ENCODE measurements at places on chromosomes 16 and 17. TPM values are rescaled to one million over a fixed set of nuclear protein-coding genes. Genes with fewer than 3 reads are reported as not detected.
A peak's percentile ranks its signal among the peaks of the same experiment; 100 is the strongest.

Gene C1QL1
- polyA plus RNA-seq: 14.3 TPM

Gene TAC4
- polyA plus RNA-seq: 0.39 TPM

Gene NACA2
- 0.81 TPM for polyA plus RNA-seq

DNA sequence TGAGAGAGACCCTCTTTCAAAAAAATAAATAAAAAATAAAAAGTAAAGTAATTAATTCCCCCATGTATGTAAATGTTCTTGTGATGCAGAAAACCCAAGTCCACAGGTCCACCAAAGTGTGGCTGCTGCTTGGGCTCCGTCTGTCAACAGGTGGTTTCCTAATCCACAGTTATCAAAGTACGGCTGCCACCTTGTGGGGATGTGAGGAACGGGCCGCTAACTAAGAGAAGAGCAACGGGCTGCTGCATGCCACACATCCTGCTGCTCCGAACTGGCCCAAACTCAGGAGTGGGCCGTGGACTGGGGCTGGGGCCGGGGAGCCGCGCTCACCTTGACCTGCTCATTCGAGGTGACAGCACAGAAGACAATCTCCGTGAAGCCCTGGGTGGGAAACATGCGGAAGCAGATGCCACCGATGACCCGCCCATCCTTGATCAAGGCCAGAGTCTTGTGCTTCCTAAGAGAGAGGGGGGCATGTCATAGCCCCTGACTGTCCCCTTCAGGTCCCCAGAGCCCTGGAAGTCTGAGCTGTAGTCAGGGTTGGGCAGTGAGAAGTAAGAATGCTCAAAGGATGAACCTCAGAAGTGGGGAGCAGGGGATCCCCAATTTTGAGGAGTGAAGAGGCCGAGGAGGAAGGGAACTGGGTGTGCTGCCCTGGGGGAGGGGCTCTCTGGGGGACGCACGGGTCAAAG is 4.3 kb downstream of the KAT2A start:
- H3K36me3 ChIP-seq: peaks cover 44% of the 10 kb centered on the region
- H3K27me3 ChIP-seq: no peaks in the 10 kb centered on the region
- H3K4me1 ChIP-seq: peaks cover 20% of the 10 kb centered on the region
- peak; percentile 69 for DNase-seq
- no peak overlapping the region for H3K27ac ChIP-seq

DNA sequence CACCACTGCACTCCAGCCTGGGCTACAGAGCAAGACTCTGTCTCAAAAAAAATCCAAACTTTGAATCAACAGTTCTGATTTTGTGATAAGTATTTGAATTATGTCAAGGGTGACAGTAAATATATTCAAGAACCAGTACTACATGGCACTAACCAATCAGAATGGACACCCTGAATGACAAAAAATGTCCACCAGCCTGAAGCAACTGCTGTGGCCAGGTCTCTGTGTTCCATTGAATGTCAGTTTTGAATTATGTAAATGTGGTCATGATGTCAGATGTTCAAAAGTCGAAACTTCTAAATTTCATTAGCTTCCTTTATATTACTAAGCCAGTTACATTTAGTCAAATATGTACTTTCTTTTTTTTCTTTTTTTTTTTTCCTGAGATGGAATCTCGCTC is 15.4 kb upstream of the ATXN1L start:
- H3K36me3 ChIP-seq: no peaks in the 10 kb centered on the region
- H3K27ac ChIP-seq: no peak overlapping the region
- DNase-seq: no peak
- no peaks in the 10 kb centered on the region for H3K27me3 ChIP-seq
- H3K4me3 ChIP-seq: no peak overlapping the region

DNA sequence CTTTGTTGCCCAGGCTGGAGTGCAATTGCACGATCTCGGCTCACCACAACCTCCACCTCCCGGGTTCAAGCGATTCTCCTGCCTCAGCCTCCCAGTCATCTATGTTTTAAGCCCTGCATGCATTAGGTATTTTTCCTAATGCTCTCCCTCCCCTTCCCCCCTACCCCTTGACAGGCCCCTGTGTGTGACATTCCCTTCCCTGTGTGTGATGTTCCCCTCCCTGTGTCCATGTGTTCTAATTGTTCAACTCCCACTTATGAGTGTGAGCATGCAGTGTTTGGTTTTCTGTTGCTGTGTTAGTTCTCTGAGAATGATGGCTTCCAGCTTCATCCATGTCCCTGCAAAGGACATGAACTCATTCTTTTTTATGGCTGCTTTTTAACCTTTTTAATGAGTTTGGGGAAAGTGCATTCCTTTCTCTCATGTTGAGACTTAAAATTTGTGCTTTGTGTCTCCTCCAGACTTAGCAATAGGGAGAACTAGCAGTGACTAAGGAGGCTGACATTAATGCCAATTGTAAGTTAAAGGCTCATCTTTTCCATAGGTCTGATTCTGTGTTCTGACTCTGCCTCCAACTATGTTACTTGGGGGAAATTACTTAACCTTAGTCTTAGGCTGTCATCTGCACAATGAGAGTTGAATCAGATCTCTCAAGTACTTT is 17.7 kb upstream of the PHAF1 start:
- no peak for DNase-seq
- no peak overlapping the region for H3K4me3 ChIP-seq
- no peaks in the 10 kb centered on the region for H3K4me1 ChIP-seq
- peaks cover 7% of the 10 kb centered on the region for H3K36me3 ChIP-seq
- no peaks in the 10 kb centered on the region for H3K27me3 ChIP-seq

GRCh38 chr17:76009969-76010661 is 9.5 kb downstream of the CDK3 start:
- peaks cover 70% of the 10 kb centered on the region for H3K36me3 ChIP-seq
- no peak overlapping the region for H3K4me3 ChIP-seq
- H3K27ac ChIP-seq: no peak overlapping the region
- no peaks in the 10 kb centered on the region for H3K27me3 ChIP-seq

GRCh38 chr17:45103269-45103795 is 29.0 kb downstream of the PLCD3 start:
- H3K4me3 ChIP-seq: no peak overlapping the region
- no peak for DNase-seq
- peaks cover 88% of the 10 kb centered on the region for H3K36me3 ChIP-seq
- H3K4me1 ChIP-seq: no peaks in the 10 kb centered on the region
- H3K27me3 ChIP-seq: no peaks in the 10 kb centered on the region

DNA sequence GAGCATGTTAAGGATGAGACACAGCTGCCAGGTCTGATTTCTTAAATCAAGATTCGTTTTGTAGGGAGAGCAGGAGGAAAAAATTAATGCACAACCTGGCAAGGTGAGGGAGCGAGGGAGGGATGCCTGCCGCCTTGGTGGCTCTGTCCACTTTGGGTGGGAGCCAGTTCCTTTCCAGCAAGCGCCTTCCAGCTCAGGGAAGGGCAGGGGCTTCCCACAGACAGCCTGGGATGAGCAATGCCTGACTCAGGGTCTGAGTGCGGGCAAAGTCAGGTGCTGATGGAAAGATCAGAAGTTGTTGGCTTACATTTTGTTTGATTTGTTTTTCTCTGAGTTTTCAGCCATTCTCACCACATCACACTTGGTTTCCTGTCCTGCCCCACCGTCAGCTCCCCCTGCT is 220.7 kb downstream of the ENGASE start:
- H3K27ac ChIP-seq: no peak overlapping the region
- H3K4me1 ChIP-seq: no peaks in the 10 kb centered on the region
- no peak overlapping the region for H3K4me3 ChIP-seq
- peaks cover 2% of the 10 kb centered on the region for H3K27me3 ChIP-seq
- no peaks in the 10 kb centered on the region for H3K36me3 ChIP-seq

All from large intestine (tissue), 12 donors.